ENCODE measurements at places on chromosomes 5 and 9. TPM values are rescaled to one million over a fixed set of nuclear protein-coding genes. Genes with fewer than 3 reads are reported as not detected.

DNA sequence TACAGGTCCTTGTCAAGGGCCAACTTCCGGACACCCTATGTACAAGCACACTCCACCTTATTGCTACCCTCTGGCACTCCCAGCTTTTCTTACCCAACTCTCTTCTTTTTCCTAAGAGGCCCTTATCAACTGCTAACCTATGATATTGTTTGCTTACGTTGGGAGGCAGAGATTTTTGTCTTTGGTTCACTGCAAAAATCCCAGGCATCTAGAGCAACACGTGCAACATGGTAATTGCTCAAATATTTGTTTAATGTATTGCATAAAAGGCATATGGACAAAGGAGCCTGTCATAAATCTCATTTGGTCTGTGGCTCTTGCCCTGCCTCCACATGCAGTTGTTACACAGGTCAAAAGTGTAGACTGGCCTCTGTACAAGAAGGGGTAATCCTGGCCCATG is 35.8 kb upstream of the ATP10B start:
- no peak for DNase-seq

DNA sequence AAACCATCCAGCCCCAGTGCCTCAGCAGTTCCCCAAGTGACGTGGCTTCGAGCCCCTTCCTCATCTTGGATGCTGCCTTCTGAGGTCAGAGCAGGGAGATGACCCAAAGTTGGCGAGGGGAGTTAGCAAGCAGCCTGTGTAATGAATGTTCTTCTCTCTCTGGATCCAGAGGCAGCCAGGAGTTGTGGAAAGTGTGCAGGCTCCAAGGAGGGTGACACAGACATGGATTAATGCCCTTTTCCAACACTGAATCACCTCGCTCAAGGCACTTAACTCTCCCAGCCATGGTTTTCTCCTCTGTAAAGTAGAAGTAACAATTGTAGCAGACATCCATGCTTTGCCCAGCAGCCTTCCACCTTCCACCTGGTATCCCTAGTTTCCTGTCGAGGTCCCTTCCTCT is 64.6 kb upstream of the HAND1 start:
- no peak for DNase-seq

DNA sequence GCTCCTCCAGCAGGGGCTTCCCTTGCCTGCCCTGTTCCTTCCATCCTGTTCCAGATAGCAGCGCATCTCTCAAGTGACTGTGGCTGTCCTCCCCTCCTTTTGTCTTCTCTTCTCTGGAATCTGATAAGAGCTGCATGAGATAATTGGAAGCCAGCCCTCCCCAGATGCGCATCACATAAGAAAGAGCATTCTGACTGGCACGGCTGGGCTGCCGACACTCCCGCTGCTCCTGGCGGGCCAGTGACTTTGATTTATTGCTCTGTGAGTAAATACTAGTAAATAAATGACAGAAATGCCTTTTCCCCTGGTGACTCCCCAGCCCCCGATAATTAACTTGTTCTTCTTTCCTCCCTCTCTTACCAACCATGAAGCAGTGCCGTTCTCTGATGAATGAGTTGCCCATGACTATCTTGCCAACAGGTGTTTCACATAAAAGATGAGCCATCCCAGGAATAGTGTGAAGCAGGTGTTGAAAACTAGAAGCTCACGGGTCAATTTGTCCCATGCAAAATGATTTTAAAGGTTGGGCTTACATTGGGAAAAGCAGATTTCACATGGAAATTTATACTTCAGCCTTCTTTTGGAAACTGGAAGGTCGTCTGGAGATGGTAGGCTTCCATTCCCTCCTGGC is 212.3 kb downstream of the ERCC6L2 start:
- DNase-seq = peak; percentile 37

- DNase-seq = no peak
Measured at GRCh38 chr5:36145311-36145710, 6.4 kb downstream of the LMBRD2 start.

DNA sequence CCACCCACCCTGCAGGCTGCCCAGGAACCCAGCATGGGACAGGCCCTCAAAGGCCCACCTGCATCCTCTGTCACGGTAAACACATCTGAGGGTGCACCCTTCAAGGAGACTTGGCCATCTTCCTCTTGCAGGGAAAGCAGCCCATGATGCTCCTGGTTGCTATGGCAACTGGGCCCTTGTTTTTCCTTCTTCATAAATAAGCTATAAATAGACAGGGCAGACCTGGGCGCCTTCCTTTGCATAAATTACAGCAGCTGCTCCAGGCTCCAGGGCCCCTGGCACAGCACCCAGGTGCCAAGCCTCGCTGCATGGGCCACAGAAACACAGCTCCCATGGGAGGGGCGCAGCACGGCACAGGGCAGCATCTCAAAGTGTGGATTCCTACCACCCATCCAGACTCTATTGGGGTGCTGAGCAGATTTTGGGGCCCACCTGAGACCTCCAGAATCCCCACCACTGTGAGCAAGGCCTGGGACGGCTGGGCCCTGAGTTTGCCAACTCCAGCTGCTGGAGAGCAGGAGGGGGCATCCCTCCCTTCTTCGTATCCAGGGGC is 5.8 kb upstream of the PSMB7 start:
- no peak for DNase-seq

GRCh38 chr5:102279711-102280110 is 16.4 kb downstream of the SLCO4C1 start:
- no peak for DNase-seq

GRCh38 chr9:125141751-125142150 is 1.6 kb downstream of the SCAI start:
- DNase-seq = no peak

- DNase-seq = no peak
Measured at GRCh38 chr9:9749591-9749990, 863.2 kb downstream of the PTPRD start.

DNA sequence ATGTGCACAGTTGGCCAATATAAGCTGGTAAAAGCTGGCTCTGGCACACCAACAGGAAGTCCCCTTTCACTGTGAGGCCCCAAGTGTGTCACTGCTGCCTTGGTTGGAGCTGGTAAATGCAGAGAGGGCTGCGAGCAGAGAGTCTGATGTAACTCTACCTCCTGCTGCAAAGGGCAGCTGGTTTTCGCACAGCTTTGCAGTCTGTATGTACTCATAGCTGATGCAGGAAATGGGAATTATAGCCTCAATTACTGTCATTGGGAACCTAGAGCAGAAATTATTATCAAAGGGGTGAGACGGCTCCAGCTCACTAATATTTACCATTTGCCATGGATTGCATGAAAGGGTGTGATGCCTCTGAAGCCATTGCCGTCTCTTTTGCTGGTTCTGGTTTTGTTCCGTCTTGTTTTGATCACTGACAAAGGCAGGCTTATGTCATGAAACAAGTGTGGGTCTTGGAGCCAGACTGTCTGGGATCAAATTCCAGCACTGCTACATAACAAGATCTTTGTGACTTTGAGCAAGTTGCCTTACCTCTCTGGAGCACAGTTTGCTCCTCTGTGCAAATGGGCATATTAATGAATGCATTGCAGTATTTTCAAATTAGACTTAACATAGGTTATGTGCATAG is 124.3 kb upstream of the SLC25A48 start:
- DNase-seq = peak; percentile 91

- no peak for DNase-seq
Measured at GRCh38 chr5:150505816-150506215, 2.1 kb upstream of the NDST1 start.

DNA sequence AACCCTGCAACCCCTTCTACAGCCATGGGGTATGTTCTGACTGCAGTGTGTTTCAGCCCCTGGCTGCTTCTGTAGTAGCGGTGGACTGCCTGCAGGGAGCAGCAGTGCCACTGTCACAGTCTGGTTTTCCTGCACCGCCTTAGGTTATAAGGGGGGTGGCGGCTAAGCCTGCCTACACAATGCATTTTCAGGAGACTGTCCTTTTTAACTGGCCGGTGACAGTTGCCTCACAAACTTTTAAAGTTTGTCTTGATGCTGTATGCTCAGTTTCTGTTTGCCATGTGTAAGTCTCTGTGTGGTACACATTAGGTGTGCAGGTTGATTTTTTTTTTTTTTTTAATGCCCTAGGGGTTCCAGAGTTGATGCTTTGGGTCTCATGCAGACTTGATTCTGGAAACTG is 53.0 kb downstream of the NUP214 start:
- peak; percentile 77 for DNase-seq

DNA sequence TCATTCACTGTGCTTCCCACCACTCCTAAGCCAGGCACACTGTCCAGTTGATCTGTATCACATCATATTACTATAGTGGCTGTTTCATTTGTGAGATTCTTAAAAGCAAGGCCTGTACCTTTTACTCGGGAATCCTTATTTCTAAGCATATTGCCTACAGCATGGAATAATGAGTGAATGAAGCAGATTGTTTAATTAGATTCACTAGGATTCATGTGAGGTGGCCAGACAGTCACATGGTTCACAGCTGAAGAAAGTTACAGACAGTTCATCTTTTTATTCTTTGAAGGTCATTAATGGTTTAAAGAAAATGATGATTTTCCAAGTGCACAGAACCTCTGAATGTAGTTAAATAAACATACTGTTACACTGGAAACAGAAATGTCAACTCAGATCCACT is 24.3 kb upstream of the SEMA6A start:
- no peak for DNase-seq

DNA sequence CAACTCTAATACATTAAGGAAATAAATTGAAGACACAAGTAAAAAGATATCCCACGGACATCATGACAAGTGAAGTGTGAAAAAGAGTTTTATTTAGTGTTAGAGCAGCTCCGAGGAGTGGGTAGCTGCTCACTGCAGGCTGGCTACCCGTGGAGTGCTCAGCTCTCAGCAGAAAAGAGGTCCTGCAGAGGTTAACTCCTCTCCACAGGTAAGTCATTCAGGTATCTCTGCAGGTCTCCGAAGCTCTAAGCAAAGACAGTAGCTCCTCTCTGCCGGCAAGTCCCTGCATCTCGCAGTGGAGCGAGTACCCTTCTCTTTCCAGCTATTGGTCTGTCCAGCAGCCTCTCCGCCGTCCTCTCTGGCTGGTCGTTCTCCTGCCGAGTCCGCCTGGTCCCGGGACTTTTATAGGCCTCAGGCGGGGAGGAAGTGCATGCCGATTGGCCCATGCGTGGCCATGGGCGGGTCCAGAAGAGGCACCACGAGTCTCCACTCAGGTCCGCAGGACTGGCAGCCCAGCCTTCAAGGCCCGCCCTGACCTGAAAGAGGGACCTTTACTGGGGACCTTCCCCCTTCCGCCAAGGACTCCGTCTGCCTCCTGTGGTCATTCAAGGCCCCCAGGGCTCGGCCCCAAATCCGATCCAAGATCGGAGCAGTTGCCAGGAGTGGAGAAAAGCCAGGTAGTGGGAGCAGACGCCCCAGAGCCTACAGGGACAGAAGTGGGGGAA is 29.9 kb downstream of the BTNL9 start:
- no peak for DNase-seq

GRCh38 chr9:115540091-115540490 is 422.1 kb upstream of the TNC start:
- no peak for DNase-seq

GRCh38 chr9:36725777-36726356 is 153.2 kb downstream of the MELK start:
- peak; percentile 35 for DNase-seq

DNA sequence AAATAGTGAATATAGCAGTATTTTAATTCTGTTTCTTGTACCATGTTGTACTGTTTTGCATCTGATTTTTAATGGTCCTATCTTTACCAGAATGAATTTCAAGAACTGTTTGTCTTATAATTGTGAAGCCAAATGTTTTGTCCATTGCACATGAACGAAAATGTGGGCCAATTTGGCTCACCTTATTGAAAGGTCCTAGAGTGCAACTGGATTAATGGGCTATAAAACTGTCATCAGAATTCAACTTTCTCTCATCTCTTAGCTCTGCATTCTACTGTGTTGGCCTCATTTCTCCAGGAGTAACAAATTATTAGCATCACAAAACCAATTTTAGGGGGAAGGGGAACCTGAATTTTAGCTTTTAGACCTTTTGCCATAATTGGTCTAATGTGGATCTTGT is 179.4 kb upstream of the NUDT12 start:
- DNase-seq = no peak

DNA sequence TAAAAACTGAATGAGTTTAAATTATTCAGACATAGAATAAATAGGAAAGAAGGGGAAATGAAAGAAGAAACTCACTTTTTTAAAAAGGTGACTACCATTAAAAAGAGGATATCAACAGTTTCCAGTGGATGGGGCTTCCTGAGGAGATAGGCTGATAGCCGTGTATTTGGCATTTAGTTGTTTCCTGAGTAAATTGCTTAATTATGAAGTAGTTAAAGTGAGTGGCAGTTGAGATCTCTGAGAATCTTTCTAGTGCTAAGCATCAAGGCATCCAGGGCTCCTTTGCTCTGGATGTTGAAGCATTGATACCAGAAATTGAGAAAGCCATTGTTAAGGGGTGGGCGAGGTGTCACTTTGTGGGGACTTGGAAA is 2.7 kb downstream of the TNFAIP8 start:
- peak; percentile 69 for DNase-seq

- DNase-seq = no peak
Measured at GRCh38 chr9:87381746-87382145, 115.9 kb upstream of the DAPK1 start.

GRCh38 chr5:177373806-177374205 is 10.4 kb upstream of the SLC34A1 start:
- no peak for DNase-seq

- no peak for DNase-seq
Measured at GRCh38 chr5:61023131-61023530, 78.1 kb downstream of the NDUFAF2 start.

DNA sequence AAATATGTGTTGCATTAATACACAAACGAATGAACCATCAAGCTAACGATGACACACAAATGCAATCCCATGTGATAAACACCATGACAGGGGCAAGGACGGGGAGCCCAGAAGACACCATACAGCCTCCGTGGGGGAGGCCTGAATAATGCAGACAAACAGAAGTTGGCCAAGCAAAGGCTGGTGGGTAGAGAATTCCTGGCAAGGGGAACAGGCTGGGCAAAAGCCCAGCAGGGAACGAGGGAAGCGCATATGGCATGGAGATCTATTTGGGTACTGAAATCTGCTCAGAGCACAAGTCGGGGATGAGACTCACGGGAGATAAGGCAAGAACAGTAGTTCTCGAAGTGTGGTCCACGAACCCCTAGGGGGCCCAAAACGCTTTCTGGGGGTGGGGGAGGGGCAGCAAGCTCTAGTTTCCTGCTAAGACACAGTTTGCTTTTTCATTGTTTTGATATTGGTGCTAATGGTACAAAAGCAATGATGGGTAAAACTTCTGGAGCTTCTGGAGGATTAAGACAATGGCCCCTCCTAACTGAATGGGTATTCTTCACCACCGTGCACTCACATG is 42.9 kb upstream of the FBXW11 start:
- DNase-seq = peak; percentile 15

GRCh38 chr9:35313916-35314315 is 152.1 kb downstream of the UNC13B start:
- peak; percentile 7 for DNase-seq

GRCh38 chr9:132461281-132461896 is 51.4 kb downstream of the CFAP77 start:
- no peak for DNase-seq

GRCh38 chr9:133115604-133116345 is 5.3 kb downstream of the RALGDS start:
- peak; percentile 81 for DNase-seq

GRCh38 chr5:180043377-180043776 is 28.2 kb downstream of the RNF130 start:
- DNase-seq = no peak

- no peak for DNase-seq
Measured at GRCh38 chr9:98173181-98173580, 19.3 kb downstream of the CORO2A start.

Gene TMEM232
- 1.6 TPM for total RNA-seq

Gene IFNK
- not detected for total RNA-seq

Gene SHOC1
- not detected for total RNA-seq

Gene KIF4B
- total RNA-seq = 0.79 TPM

Gene TMEFF1
- 19.1 TPM for total RNA-seq

Gene GRXCR2
- not detected for total RNA-seq

Gene EIF4E1B
- total RNA-seq = not detected

Gene CARD9
- 5.4 TPM for total RNA-seq

Gene SLC44A1
- 11.9 TPM for total RNA-seq

Gene PCDH12
- total RNA-seq = 0.57 TPM

Gene PCDHA9
- 0.37 TPM for total RNA-seq

Data from A673 (cell line).